ENCODE measurements at places on chromosomes 13 and 19.
A peak's percentile ranks its signal among the peaks of the same experiment; 100 is the strongest.

DNA sequence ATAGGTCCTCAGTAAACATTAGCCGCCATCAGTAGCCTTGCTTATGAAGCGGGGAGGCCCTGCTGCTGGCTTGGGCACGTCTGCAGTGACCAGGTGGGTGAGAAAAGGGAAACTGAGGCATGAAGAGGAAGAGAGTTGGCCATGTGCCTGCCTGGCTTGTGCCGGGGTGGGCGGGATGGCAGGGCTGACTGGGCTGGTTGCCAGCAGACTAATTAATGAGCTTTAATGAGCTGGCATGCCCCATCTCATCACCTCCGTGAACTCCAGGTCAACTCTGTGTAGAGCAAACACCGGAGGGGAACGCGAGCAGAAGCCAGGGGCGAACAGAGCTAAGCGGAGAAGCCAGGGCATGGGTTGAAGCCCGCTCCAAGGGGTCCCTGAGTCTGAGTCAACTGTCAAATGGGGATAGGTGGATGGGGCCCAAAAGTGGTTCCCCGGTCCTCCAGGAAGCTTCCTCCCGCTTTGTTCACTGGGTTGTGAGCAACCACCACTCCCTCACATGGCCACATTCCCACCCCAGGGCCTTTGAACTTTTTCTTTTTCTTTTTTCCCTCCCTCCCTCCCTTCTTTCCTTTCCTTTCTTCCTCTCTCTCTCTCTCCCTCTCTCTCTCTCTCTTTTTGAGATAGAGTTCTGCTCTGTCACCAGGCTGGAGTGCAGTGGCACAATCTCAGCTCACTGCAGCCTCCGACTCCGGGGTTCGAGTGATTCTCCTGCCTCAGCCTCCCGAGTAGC lies 8.7 kb downstream of the NR2F6 start:
- no peak for DNase-seq

GRCh38 chr19:58084596-58085347 lies 13.3 kb downstream of the ZSCAN18 start:
- no peak for DNase-seq

- DNase-seq: peak; percentile 39
These were observed 127.8 kb upstream of the SPACA7 start for GRCh38 chr13:112248406-112248760.

DNA sequence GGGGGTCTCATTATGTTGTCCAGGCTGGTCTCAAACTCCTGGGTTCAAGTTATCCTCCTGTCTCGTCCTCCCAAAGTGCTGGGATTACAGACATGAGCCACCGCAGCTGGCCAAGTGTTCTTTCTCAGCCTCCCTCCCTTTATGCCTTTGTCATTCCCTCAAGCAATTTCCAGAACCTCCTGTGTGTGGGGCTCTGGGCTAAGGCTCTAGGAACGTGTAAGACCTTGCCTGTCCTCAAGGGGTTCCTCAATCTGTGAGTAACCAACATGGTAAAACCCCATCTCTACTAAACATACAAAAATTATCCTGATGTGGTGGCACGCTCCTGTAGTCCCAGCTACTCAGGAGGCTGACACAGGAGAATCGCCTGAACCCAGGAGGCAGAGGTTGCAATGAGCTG lies 15.5 kb upstream of the SPACA4 start:
- DNase-seq: no peak

DNA sequence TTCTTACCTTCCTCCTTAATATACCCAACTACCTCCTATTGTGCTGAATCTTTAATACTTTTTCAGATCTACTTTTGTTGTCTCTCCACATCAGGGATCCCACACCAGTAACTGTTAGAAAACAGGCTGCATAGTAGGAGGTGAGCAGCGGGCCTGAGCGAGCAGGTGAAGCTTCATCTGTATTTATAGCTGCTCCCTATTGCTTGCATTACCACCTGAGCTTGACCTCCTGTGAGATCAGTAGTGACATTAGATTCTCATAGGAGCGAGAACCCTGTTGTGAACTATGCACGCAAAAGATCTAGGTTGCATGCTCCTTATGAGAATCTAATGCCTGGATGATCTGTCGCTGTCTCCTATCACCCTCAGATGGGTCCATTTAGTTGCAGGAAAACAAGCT lies 279.8 kb downstream of the DIAPH3 start:
- DNase-seq: no peak

DNA sequence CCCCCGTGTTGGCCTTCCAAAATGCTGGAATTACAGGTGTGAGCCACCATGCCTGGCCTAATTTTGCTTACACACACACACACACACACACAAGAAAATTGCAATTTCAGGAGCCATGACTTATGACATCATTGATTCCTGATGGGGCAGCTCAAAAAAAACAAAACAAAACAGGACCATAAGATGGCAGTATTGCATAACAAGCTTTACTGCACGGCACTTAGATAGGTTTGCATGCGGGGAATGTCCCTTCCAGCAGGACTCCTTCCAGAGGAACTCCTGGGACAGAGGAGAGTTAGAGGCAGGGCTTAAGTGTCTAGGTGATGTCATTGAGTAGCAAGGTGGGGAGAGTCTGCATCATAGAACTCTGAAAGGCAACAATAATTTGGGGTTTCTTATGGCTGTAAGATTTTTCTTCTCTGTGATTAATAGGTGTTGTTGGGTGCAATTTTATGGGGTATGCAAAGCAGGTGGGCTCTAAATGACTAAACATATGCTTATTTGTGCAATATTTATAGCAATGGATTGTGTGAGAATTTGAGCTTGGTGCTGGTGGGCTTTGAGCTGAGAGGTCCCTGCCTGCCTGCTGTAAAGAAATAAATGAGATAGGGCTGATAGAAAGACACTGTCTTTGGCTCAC lies 9.0 kb upstream of the ACSBG2 start:
- no peak for DNase-seq

- DNase-seq: no peak
These were observed 160.0 kb downstream of the RBM26 start for GRCh38 chr13:79245937-79246577.
